Right lobe of liver (tissue), 6 donors: ENCODE measurements at places on chromosomes 2 and 18.

DNA sequence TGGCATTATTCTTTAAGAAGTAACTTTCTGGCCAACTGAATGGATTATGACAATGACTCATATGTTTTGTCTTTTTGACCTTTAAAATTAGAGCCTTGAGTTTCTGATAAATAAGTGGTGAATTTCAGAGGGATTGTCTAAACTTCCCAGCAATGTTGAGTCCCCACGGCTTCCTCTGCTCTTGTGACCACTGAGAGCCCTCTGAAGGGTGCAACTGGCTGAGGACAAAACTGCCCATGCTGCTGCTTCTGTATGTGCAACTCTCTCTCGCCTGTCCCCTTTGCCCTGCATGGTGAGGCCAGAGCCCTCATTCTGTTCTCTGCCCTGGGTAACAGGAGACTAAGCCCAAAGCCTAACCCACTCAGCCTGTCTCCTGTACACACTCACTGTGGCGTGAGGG is 52.7 kb upstream of the SLC14A1 start:
- no peak for DNase-seq

DNA sequence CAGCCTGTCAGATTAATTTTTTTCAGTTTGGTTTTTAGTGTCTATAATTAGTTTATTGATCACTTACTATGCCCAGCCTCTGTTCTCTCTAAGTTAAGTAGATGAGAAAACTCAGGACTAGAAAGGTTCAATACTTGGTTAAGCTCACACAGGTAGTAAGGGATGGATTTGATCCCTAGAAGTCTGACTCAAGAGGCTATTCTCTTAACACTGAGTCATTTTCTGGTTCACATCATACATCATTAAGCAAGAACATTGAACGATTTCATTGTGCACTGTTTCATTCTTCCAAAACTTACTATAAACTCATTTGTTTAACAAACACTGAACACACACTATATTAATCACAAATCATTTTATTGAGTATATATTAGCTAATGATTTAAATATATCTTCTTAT is 54.1 kb upstream of the SLC38A11 start:
- DNase-seq, result no peak

GRCh38 chr2:123518367-123518766 is 506.7 kb upstream of the CNTNAP5 start:
- DNase-seq, result no peak

- DNase-seq, result no peak
These were observed 1111.9 kb upstream of the GYPC start for GRCh38 chr2:125543968-125544514.

DNA sequence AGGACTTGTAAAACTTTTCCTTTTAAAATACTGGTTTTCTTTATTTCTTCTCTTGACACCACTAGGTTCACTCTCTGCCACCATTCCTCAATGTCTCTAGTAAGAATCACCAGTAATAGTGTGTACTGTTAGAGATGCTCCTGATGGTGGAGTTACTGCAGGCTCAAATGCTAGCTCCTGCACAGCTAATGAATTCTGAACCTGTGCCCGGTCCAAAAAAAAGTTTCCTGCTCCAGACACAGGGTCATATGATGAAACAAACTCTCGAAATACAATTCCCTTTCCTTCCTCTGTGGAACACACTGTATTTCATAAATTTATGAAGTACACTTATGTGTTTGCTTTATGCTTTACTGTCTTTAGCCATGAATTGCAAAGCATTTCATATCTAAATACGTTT is 19.2 kb downstream of the PMS1 start:
- DNase-seq, result no peak
